Effector CD8-positive, alpha-beta T cell (primary cell): ENCODE measurements at places on chromosomes 3 and 15.
A peak's percentile ranks its signal among the peaks of the same experiment; 100 is the strongest.

DNA sequence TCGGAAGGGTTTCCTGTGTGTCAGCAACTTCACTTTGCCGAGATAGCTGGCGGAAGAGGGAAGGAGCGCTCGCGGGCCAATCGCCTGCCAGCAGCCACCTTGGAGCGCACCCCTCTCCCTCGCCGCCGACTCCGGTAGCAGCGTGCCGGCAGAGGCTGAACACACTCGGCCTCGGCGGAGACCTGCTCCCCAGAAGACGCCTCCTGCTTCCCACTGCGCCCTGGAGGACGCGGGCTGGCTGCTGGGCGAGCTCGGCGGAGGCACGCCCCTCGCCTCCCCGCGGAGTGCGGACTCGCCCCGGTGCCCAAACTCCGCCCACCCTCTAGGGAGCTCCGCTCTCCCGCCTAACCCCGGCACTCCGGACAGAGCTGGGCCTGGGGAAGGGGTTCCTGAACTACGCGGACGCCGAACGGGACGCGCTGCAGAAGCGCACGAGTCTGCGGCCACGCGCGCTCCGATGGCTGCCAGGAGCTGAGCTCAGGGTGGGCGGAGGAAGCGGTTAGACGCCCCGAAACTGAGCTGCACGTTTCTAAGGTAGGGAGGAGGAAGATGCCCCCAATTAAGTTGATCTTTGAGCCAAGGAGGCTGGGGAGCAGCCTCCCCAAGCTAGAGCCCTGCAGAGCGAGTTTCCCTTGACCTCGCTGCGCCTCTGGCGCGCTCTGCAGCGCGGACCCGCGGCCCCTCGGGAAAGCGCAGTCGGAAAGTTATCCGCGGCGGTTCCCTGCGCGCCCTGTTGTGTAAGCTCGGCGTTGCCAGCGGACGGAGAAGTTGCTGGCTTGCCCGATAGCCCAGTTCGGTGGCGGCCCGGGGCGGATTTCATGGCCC, at the start of gene P2RY1:
Gene P2RY1, plus strand, starts transcription at position 356 of the 825 bp plus-strand sequence. CDS start 652 bp downstream, outside the sequence.
- DNase-seq: no peak

GRCh38 chr3:72661115-72661457, 187.2 kb downstream of the SHQ1 start:
- DNase-seq: no peak

- DNase-seq: no peak
These were observed 139.4 kb upstream of the PFN2 start for GRCh38 chr3:150110097-150110496.

GRCh38 chr3:54304877-54305276, 182.5 kb downstream of the CACNA2D3 start:
- no peak for DNase-seq

- DNase-seq: no peak
These were observed 22.3 kb upstream of the FBLN2 start for GRCh38 chr3:13526626-13526949.

DNA sequence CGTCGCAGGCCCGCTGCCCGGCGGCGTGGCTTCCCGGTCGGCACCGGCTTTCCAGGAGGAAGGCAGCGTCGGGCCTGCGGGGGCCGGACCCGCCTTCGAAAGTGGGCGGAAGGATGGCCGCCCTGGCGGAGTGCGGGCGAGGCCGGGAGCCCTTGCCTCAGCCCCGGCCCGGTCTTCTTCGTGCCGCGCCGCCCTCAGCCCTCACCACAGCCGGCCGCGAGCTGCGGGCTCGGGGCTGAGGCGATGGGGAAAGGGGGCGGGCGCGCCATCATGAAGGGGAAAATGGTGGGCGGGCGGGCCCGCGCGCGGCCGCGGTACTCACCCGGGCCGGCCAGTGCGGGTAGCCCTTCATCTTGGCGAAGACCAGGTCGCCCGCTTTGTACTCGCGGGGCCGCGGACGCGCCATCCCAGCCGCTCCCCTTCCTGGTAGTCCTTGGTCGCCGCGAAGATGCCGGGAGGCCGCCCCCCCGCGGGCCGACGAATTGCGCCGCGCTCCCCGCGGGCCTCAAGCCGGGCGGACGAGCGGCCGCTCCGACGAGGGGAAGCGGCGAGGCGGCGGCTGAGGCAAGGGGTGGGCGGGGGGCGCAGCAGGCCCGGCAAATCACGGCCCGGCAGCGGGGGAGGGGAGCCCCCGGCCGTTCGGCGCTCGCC, 489 bp downstream of the HDGFL3 start:
- DNase-seq: no peak

GRCh38 chr15:62758126-62758951, 284.2 kb upstream of the TPM1 start:
- no peak for DNase-seq

- DNase-seq: no peak
These were observed 190.8 kb downstream of the ADAMTSL3 start for GRCh38 chr15:83844742-83845141.

- DNase-seq: no peak
These were observed 82.4 kb downstream of the P3H2 start for GRCh38 chr3:190038050-190038933.

DNA sequence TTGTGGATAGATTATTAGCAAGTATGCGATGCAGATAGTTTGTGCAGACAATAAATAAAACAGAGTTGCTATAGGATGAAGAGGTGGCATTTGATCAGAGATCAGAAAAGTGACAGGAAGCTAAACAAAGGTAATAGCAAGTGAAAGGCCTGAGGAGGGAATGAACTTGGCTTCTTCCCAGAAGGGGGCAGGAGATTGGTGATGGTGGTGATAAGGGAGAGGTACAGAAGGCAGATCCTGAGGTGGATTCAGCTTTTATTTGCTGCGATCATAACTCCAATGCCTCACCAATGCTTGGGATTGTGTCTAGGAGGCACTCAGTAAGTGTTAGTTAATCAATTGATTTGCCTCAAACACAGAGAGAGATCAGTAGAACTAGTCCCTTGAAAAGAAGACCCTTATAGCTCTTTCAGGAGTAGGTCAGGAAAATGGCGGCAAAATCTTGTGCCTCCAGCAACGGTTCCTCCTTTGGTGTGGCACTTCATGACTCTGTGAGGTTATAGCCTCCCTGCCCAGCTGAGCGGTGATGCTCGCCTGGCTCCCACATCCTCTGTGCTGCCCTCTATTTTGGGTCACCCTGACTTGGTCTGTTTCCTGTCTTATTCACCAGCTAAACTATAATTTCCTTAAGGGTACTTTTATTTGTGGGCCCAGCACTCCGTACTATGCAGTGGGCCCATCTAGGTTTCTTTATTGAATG, 37.5 kb downstream of the TGFBR2 start:
- DNase-seq: no peak

DNA sequence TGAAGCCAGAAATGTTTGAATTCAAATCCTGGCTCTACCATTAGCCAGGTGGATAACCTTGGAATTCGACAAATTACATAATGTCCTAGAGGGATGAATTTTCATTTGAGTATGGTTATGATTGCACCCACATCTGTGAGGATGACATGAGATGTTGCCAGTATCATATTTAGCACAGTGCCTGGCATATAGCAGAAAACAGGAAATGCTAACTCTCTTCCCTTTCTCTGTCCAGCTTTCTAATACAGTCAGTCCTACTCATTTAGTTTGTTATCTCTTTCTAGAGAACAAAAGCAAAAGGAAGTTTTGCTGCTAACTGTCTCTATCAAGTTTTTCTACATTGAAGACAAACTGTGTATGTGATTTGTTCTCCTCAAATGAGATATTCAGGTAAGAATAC, 231.7 kb downstream of the CPNE4 start:
- DNase-seq: no peak

DNA sequence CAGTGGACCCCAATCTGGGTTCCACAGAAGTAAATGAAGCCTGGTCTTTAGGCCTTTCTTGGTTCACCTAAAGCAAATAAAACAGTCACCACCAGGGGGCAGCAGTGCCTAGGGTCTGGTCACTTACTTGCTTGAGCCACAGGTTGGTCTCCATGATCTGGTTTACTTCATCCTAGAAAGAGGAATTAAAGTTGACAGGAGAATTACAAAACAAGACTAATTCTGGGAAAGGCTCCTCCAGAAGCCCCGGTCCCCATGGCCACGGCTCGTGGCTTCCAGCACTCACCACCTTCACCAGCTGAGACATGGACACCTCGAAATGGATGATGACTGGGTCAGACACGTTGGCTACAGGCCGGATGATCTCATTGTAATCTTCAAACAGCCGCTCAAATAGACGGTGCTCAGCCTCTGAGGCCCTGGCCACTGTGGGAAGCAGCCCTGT, 2.3 kb downstream of the CHRNA3 start:
- DNase-seq: peak; percentile 73

DNA sequence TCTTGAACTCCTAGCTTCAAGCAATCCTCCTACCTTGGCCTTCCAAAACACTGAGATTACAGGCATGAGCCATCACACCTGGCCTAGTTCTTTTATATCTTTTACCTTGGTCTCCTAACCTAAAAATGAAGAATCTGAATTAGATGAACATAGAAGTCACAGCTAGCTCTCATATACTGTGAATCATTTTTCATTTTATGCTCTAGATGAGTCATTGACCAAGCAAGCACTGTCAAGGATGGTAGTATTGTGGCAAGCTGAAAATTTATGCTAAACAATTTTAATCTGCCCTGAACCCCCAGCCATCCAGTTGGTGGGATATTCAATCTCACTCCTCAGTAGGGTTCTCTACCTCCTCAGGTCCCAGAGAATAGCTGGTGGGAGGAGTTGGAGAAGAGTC, 48.3 kb upstream of the DNAJC13 start:
- DNase-seq: no peak

DNA sequence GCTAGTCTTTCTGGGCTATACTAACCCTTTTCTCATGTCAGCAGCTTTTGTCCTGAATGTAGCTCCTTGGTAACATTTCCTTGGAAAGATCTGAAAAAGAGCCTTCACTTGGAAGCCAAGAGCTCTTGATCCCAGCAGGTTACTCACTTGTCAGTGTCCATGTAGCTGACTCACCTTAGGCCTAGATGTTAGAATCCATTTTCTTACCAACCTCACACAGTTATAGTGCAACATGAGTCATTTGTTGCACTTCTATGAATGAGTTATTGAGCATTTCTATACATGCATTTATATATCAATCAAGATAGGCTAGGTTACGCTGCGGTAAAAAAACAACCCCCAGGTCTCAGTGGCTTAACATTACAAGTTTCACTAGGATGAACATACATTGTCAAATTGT, 106.8 kb upstream of the SLC7A14 start:
- DNase-seq: no peak

- no peak for DNase-seq
These were observed 27.5 kb downstream of the RAB6B start for GRCh38 chr3:133868186-133868585.

DNA sequence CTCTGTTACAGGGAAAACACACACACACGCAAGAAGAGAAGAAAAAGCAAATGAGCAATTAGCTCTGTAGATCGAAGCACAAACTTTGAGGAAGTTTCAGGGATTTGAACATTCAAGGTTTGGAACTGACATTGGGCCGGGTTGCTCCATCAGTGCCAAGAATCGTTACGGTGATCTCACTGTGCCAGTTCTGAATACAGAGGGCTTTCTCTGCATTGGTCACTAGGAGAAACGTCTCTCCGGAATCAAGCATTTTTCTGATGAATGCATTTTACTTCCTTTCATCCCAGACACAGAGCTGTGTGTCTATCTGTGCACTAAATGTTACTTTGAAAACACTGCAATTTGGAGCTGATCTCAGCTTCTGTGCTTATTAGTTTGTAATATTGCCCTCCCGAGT, 11.2 kb downstream of the HRH1 start:
- DNase-seq: no peak

DNA sequence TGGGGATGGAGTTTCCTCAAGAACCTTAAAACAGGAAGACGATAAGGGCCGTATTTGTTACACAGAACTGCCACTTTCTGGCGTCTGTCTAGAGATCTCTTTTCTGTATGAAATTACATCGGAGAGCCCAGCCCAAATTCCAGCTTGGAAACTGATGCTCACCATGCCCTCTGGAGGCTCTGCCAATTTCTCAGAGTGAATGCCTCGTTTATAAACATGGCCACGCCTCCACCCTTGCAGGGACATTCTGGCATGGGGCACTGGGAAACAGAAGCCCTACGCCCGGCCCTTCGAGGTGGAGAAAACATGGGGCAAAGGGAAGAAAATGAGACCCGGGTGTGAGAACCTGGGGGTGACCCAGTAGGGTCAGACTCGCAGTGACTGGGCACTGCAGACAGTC, 53.4 kb upstream of the SEC13 start:
- no peak for DNase-seq

GRCh38 chr15:25793354-25794050, 69.6 kb downstream of the ATP10A start:
- DNase-seq: no peak

DNA sequence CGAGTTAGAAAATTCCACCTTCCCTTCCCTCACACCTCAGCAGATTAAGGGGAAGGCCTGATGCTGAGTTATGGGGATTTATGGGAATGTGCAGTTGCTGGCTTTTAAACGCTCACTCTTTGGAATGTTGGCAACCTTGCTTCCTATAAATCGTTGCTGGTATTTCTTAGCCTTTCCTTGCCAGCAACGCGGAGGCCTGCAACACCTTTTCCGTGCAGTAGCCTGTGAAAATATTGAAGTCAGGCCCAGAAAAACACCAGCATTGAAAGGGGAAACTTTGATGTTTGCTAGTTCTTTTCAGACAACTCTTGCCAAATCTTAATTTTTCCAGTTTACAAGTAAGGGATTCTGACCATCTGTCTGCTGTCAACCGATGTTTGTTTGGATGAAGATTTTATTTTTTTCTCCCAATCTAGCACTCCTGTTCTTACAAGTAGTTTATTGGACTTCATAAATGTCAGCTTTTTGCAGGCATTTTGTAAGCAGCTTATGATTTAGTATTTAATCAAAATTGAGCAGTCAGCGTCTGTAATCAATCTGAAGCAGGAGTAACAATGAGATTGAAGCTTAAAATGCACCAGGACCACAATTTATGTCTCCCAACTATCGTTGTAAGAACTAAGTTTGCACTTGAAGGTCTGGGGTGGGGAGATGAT, 251.0 kb downstream of the RPLP1 start:
- DNase-seq: no peak

DNA sequence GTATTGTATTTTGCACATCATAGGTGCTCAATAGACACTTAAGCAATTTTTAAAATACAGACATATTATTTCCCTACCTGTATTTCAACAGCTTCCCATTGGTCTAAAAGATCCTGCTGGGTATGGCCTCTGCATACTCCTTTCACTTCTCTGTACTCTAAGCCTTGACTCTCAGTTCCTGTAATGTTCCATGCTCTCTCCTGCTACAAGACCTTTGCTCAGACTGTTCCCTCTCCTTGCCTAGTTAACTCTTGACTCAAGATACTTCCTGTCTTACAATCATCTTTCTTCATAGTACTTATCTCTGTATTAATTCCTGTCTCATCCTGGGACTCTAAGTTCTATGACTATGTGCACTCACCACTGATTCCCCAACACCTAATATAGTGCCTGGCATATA, 1.7 kb downstream of the SCN11A start:
- no peak for DNase-seq

DNA sequence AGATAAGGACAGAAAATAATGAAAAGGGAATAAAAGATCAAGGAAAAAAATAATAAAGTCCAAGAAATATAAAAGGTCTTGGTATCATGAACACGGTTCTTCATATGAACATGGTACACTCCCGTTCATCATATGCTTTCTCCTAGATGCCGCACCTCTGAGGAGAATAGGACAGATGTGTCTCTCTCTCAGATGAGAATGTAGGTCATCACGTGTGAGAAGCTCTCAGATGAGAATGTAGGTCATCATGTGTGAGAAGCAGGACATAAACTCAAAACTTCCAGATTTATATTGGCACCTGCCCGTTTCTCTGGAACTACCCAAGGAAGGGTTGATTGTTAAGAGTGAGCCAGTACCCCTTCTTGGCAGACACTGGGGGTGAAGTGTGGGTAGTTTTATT, 29.9 kb upstream of the IQCF6 start:
- no peak for DNase-seq
